Astrocyte of the cerebellum (primary cell): ENCODE measurements at places on chromosomes 16 and 17.

DNA sequence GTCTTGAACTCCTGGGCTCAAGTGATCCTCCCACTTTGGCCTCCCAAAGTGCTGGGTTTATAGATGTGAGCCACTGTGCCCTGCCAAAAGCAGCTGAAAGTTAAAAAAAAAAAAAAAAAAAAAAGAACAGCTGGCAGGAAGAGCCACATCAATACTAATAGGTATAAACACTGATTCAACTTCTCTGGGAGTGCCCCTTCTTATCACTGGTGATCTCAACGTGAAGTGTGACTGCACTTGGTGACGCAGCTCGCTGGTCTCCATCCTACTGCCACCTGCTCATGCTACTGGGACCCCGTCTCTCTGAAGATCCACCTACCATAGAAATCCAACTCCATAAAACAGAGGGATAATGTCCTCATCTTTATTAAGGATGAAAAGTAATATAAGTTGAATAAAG lies 40.8 kb downstream of the RNF157 start:
- no peak for DNase-seq

GRCh38 chr16:57574646-57575467 lies 32.4 kb downstream of the ADGRG5 start:
- DNase-seq: no peak

DNA sequence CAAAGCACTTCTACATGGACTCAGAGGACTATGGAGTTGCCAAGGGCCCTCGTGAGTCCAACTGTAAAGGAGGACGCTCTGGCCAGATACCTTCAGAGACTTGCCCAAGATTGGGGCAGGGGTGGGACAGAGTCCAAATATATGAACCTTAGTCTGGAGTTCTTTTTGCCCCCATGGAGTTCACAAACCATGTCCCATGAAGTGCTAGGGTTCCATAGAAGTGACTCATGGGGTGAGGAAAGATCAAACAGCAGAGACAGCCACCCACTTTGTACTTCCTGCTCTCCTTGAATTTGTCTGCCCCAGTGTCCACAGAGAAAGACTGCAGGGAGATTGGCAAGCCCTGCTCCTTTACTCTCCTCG lies 29.0 kb downstream of the SRL start:
- DNase-seq: no peak

GRCh38 chr17:79341222-79341780 lies 266.7 kb downstream of the ENGASE start:
- DNase-seq: no peak

GRCh38 chr17:63434951-63435571 lies 11.0 kb downstream of the CYB561 start:
- no peak for DNase-seq

GRCh38 chr16:57502048-57502775 lies 15.9 kb upstream of the DOK4 start:
- no peak for DNase-seq

GRCh38 chr17:6328279-6328678 lies 106.6 kb downstream of the AIPL1 start:
- no peak for DNase-seq

GRCh38 chr17:60060474-60060873 lies 18.2 kb downstream of the HEATR6 start:
- no peak for DNase-seq

GRCh38 chr17:63042256-63042812 lies 76.3 kb downstream of the TANC2 start:
- no peak for DNase-seq

GRCh38 chr17:26963163-26963503 lies 330.8 kb upstream of the WSB1 start:
- no peak for DNase-seq
